ENCODE measurements at places on chromosomes 16 and 17. TPM values are rescaled to one million over a fixed set of nuclear protein-coding genes. Genes with fewer than 3 reads are reported as not detected.

The TANC2 gene
- total RNA-seq, result 14.4 TPM

The KARS1 gene
- 225 TPM for total RNA-seq

The IL21R gene
- total RNA-seq, result 36.2 TPM

The CBFB gene
- 62.0 TPM for total RNA-seq

The APOBR gene
- total RNA-seq, result not detected
